ENCODE measurements at places on chromosomes 1 and 21.

- DNase-seq, result no peak
Measured at GRCh38 chr1:223840254-223840653, 5.5 kb downstream of the TP53BP2 start.

GRCh38 chr21:45392573-45392971, 12.4 kb upstream of the COL18A1 start:
- no peak for DNase-seq

- peak; percentile 51 for DNase-seq
Measured at GRCh38 chr21:45545691-45546531, 3.7 kb upstream of the SLC19A1 start.

- DNase-seq, result no peak
Measured at GRCh38 chr1:156768610-156769295, 1.4 kb downstream of the PRCC start.

DNA sequence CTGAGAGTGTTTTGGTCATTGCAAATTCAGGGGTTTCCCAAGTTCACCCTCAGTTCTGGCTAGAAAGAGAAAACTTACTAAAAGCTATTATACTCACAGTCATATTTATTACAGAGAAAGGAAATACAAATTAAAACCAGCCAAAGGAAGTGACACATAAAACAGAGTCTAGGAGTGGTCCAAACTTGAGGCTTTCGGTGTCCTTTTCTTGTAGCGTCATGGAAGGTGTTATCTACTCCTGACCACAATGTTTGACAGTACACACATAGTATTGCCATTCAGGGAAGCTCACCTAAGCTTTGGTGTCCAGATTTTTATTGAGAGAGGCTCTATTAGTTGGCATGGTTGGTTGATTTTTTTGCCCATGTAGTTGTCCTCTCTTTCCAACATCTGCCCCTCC, 59.0 kb downstream of the SLC35A3 start:
- DNase-seq, result no peak

DNA sequence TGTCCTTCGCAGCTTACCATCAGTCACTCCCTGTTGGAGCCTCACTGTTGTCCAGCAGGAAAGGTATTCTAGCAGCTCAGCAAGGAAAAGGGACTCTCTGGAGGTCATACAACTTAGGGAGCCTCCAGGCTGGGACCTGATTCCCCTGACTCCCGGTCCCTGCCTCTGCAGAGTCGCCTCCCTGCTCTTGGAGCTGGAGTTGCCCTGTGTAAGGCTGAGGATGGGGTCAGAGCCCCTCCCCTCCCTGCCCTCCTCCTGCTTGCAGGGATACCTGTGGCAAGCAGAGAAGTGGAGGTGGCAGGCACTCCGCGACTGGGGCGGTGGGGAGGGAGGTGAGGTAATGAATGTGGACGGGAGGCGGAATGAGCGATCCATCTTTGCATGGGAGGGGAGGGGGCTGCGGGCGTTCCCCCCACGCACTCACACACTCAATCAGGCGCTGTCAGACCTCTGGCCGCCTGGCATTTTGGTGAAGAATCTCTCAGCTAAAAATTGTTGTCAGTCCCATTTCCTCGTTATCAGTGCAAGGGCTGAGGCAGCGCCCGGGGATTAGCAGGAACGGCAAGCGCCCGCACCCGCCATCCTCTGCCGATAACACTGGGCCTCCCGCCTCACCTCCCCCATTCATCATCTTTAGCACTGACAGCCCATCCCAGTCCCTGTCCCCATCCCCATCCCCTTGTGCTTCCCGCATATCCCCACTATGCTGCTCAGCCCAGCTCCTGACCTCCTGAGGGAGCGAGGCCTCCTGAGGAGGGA, 64.3 kb downstream of the TMEM53 start:
- DNase-seq, result no peak

- no peak for DNase-seq
Measured at GRCh38 chr1:205370780-205371179, 14.1 kb upstream of the KLHDC8A start.

DNA sequence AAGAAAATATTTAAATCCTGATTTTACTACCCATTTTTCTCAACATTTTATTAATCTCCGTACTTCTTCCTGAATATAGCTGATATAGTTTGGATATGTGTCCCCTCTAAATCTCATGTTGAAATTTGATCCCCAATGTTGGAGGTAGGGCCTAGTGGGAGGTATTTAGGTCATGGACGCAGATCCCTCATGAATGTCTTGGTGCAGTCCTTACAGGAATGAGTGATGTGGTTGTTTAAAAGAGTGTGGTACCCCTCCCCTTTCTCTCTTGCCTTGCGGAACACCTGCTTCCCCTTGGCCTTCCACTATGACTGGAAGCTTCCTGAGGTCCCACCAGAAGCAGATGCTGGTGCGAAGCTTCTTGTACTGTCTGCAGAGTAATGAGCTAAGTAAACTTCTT, 17.5 kb downstream of the RNF115 start:
- DNase-seq, result no peak

DNA sequence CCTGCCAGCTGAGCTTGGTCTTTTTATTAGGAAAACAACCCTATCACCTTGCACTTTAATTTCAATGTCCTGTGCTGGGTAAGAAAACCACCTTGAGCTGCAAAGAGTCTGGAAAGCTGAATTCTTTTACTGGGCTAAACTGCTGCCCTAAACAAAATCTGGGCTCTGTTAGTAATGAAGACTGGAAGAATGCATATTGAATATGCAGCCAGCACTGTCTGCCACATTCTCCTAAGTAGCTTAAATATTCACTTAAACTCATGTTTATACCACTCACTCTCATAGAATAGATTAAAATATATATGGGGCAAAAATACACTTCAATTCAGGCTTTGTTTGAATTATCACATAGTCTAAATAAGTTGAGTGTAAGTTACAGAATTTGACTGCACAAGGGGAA, 158.0 kb downstream of the TGFB2 start:
- DNase-seq, result no peak

DNA sequence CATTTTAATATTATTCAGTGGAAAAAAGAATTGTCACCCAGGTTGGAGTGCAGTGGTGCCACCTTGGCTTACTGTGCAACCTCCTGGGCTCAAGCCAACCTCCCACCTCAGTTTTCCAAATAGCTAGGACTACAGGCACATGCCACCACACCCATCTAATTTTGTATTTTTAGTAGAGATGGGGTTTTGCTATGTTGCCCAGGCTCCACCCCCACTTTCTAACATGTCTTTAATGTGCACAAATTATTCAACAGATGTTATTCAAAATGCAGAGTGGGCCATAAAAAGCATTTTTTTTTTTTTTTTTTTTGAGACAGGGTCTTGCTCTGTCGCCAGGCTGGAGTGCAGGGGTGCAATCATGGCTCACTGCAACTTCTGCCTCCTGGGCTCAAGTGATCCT, 17.3 kb downstream of the DDX59 start:
- no peak for DNase-seq

DNA sequence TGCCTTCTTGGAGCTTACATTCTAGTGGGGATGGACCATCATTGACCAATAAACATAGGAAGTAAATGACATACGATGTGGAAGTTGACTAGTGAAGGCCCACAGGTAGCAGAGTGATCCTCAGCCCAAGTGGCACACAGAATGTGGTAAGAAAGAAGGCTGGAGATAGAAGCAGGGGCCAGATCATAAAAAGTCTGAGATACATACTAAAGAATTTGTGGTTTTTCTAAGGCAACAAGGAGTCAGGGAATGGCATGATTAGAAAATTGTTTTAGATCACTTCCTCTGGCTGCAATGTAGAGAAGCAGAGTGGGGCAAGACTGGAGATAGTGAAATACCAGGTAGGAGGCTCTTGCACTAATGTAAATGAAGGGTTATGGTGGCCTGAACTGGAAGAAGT, 154.0 kb downstream of the VPS13D start:
- no peak for DNase-seq

DNA sequence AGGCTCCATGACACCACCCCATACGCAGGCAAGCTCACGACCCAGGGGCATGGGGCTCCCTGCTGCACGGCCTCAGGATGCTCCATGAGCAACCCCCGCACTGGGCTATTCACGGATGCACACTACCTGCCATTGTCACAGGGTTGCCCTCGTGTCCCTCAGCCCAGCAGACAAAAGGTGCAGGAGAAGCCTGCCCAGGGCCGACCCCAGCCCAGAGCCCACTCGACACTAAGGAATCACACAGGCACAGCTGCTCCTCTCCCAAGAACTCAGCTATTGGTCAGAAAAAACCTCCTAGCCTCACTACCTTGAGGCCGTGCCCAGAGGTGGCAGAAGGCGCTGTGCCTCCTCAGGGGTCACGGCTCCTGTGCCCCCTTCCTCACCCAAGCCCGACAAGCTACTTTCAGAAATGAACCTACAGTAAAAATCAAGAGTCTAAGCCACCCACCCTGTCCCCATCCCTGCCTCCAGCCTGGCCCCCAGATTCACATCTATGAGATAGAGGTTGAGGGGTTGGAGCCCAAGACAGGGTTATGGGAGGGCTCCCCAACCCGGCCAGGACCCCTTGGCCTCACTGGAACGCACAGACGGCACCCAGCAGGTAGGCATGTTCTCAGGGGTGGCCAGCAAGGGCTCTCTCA, 6.4 kb upstream of the SPATC1L start:
- no peak for DNase-seq

- DNase-seq, result no peak
Measured at GRCh38 chr1:219927298-219927955, 930 bp downstream of the SLC30A10 start.
